ENCODE measurements at places on chromosomes 2 and 18. TPM values are rescaled to one million over a fixed set of nuclear protein-coding genes. Genes with fewer than 3 reads are reported as not detected.

DNA sequence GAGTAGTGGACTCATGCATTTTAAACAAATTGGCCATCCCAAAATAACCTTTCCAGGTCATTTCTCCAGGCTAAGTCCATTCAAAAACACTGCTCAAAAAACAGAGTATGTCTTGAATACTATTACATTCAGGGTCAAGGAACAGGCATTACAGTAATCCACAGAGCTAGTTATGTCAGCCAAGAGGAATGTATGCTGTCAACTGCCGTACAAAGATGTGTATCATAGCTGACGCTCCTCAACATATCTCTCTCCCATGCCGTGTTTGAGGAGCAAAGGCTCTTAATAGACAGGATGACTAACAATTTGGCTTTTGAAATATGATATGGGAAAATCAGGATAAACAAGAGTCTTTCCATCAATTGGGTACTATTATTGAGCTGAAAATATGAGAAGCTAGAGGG lies 68.8 kb upstream of the KCTD1 start:
- DNase-seq: no peak

DNA sequence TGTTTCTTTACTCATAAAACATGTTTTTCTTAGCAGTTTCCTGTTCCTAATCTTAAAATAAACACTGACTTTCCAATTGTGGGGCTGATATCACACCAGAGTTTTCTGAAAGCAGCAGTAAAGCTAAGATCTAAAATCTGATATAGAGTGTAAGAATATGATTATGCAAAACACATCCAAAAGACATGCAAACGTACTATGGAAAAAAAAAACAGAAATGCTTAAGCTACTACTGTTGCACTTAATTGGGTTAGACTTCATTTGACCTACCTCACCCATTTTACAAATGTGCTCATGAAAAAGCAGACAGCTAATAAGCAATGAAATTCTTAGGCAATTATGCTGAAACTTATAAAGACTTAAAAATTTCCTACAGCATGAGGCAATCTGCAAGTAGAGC lies 10.5 kb downstream of the CYTIP start:
- DNase-seq: no peak

GRCh38 chr2:47056868-47057686 lies 98.0 kb downstream of the STPG4 start:
- DNase-seq: no peak

Gene CHRNG
- total RNA-seq: not detected
